NCI-H1694 treated with DMSO at 0.1 percent for 48 hours (cell line): ENCODE measurements at places on chromosomes 1 and 21.

DNA sequence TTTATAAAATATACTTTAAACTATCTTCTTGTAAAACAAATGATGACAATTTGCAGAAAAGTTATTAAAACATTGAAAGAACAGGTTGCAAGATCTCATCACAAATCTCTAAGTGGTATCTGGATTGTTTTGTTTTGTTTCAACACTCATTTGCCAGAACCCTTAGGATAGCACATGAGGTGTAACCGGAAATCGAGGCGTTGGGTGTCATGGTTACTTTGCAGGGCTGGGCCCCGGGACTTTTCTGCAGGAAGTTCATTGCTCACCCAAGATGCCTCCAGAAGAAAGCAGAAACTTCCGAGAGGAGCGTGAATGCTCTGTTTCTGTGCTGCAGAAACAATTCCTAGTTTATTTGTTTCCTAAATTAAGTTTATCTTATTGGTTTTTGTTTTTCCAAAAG lies 2.5 kb downstream of the DISC1 start:
- no peak for DNase-seq

DNA sequence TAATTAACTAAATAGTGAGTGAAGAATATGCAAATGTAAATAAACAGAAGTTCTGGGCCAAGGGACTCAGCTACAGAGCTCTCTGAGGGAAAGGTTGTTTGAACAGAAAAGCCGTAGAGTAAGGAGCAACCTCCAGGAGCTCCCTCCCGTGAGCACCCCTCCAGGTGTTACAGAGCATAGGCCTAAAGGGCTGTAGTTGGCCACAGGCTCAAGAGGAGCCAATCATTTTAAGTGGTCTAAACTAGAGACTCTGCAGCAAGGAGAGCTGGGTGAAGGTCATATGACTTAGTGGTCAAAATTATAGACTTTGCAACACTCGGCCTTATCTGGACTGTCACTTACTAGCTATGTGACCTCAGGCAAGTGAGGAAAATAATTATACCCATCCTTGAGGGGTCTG lies 19.1 kb upstream of the RXRG start:
- DNase-seq = no peak

- no peak for DNase-seq
These were observed 20.1 kb downstream of the NPHP4 start for GRCh38 chr1:5972198-5972520.

- DNase-seq = no peak
These were observed 2.1 kb downstream of the KCNN3 start for GRCh38 chr1:154867841-154868605.

DNA sequence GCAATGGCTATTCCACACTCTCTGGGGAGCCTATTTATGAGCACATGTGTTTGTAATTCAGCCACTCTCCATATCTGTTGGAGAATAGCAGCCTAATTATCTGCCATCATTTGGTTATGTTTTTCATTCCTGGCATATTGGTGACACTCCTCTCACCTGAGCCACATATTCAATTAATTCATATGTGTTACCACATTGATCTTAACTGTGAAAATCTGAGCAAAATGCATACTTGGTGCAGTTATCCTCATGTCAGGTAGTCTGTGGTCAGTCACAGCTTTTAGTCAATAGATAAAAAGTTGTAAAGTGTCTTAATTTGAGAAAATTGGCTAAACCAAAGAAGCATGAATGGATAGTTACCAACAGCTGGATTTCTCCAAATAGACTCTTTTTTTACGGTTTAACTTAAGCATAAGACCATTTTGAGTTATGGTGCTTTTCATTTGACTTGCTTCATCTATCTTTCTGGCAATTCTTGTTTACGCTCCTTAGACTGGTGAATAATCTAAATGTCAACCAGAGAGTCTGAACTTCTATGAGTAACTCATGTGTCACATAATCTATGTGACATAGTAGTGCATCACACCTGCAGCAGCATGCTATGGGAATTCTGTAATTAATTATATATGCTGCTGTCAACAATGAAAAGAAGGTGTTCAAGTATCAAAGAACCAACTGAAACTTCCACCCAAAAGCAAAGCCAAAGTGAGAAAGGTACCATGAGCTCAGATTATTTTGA lies 187.7 kb upstream of the SGIP1 start:
- DNase-seq = no peak

- DNase-seq = no peak
These were observed 21.5 kb downstream of the NPHP4 start for GRCh38 chr1:5970610-5971273.

DNA sequence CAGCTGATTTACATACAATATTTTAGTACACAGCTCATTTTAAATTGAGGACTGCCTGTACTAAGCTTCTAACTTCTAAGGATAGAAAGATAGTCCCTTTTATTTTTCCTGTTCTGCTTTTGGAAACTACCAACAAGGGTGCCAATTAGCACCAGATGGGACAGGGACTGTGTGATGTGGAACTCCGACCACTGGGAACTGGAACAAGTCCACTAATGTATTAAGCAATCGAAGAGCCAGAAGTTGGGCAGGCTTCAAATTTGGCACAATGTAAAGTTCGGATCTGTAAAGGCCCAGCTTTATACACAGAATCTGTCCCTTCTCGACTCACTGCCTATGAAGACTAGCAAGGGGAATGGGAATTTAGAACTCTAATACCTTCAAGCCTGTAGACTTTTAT lies 149.3 kb downstream of the ZC3H11B start:
- no peak for DNase-seq

GRCh38 chr1:53617382-53617781 lies 121.6 kb downstream of the GLIS1 start:
- DNase-seq = no peak

DNA sequence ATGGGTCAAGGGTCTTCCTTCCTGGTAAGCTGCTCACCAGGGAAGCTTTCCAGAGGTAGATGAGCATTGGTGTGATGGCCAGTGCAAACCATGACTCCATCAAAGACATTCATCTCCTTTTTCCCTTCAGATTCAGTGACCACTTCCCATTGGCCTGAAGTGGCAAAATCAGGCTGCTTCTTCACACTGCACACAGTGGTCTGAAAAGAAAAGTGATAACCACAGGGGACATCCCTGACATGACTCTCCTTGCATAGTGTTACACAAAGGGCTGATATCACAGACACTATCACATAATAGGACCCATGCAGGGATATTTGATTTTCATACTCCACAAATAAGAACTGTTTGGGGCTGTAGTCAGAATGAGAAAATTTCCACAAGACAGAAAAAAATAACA lies 11.9 kb downstream of the FMO5 start:
- DNase-seq = no peak

DNA sequence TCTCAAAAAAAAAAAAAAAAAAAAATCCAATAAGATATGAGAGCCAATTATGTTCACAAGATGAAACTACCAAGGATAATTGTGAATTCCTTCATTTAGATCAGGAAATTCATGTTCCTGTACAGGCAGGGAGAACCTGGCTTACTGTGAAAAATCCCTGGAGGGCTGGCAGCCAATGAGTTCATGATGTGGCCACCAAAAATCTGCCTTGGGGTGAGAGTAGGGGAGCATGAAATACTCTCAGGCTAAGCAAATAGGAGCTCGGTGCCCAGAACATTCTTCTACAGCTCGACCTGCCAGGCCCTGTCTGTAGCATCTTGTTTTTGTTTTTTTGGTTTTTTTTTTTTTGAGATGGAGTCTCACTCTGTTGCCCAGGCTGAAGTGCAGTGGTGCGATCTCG lies 50.1 kb downstream of the PIK3CD start:
- no peak for DNase-seq
